ENCODE measurements at places on chromosomes 12 and 14. TPM values are rescaled to one million over a fixed set of nuclear protein-coding genes. Genes with fewer than 3 reads are reported as not detected.

Gene RD3L
- total RNA-seq = not detected

Gene C14orf39
- not detected for total RNA-seq

Gene RNASE7
- not detected for total RNA-seq

DNA sequence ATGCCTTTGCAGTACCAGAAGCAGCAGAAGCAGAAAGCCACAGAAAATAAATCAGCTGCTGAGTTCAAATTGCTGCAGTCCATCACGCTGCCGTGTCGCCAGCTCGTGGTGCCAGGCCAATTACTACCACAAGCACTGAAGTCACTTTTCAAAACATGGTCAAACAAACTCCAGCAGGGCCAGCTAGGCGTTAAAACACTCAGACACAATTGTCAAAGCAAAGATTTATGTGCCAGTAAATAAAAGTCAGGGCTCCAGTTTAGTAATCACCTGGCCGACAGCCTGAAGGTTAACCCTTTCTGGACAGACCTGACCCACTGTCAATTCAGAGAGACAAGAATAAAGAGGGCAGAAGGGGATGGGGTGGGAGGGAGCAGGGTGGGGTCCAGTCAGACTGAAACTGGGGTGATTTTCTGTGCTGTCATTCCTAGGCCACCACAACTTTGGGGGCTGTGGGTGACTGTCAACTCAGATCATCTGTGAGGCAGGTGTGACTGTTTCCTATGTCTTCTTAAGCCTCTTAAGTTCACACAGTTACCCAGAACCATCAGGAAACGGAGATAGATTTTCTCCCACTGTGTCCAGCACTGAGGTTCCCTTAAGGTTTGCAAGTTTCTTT, 109.8 kb upstream of the FUT8 start:
- H3K4me1 ChIP-seq = no peaks in the 10 kb centered on the region
- H3K36me3 ChIP-seq = no peaks in the 10 kb centered on the region
- no peak overlapping the region for H3K27ac ChIP-seq
- no peak overlapping the region for H3K4me3 ChIP-seq
- DNase-seq = no peak
- no peaks in the 10 kb centered on the region for H3K27me3 ChIP-seq

DNA sequence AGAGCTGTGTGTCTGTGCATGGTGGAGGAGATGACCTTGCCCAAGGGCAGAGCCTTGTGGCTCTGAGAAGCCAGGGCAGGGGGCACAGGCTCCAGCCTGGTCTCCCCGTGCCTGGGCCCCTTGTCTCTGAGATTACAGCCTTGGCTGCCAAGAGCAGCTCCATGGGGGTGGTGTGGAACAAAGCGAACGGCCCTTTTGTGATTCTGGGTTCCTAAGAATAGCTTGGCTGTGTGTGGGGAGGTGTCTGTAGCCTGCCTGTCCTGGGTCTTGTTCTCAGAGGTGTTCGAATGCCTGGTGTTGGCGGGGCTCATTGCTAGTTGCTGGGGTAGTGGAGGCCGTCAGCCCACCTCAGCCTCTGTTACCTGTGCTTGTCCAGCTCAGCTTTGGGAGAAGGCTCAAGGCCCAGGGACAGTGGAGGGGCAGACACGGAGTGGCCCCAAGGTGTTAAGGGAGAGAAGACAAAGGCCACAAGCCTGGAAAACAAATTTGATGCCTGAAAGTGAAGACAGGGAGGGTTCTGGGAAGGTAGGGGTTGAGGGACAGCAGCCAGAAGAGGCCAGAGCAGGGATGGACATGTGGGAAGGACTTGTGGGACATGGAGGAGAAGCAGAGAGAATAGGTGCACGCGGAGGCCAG, 7.4 kb upstream of the MYH7 start:
- no peak overlapping the region for H3K27ac ChIP-seq
- peaks cover 11% of the 10 kb centered on the region for H3K4me1 ChIP-seq
- H3K36me3 ChIP-seq = no peaks in the 10 kb centered on the region
- H3K27me3 ChIP-seq = no peaks in the 10 kb centered on the region
- H3K4me3 ChIP-seq = no peak overlapping the region

- H3K27ac ChIP-seq = no peak overlapping the region
- DNase-seq = no peak
- H3K4me1 ChIP-seq = no peaks in the 10 kb centered on the region
Observed at GRCh38 chr12:53463802-53464560, 12.1 kb downstream of the PCBP2 start.

Measured in thyroid gland (tissue), 4 donors.